Heart right ventricle (tissue), 16 donors: ENCODE measurements at places on chromosomes 13 and 19. TPM values are rescaled to one million over a fixed set of nuclear protein-coding genes. Genes with fewer than 3 reads are reported as not detected.

Gene FOXA3
- not detected for polyA plus RNA-seq

Gene CNFN
- 1.6 TPM for polyA plus RNA-seq

Gene ZNF568
- polyA plus RNA-seq, result 2.7 TPM

Gene MBOAT7
- polyA plus RNA-seq, result 7.7 TPM

DNA sequence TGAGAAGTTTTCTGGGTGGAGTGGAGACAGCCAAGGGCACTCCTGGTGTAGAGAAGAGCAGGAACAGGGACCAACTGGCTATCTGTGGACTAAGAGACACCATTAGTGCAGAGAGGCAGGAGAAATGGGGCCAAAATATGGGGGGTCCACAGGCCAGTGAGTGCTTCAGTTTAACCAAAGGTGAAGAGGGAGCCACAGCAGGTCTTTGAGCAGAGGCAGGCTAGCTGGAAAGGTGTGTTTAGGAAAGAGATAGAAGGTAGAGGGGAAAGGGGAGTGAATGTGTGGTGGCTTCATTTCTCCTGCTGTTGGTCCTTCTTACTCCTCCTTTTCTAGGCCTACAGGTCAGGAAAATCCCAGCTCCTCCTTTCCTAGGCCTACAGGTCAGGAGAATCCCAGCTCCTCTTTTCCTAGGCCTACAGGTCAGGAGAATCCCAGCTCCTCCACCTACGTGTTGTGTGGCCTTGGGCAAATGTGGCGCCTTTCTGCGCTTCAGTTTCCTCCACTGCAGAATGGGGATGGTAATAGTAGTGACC, 1.5 kb downstream of the TMEM238 start:
- DNase-seq, result no peak

- no peak for DNase-seq
Measured at GRCh38 chr13:94419304-94419924, 60.1 kb downstream of the DCT start.

DNA sequence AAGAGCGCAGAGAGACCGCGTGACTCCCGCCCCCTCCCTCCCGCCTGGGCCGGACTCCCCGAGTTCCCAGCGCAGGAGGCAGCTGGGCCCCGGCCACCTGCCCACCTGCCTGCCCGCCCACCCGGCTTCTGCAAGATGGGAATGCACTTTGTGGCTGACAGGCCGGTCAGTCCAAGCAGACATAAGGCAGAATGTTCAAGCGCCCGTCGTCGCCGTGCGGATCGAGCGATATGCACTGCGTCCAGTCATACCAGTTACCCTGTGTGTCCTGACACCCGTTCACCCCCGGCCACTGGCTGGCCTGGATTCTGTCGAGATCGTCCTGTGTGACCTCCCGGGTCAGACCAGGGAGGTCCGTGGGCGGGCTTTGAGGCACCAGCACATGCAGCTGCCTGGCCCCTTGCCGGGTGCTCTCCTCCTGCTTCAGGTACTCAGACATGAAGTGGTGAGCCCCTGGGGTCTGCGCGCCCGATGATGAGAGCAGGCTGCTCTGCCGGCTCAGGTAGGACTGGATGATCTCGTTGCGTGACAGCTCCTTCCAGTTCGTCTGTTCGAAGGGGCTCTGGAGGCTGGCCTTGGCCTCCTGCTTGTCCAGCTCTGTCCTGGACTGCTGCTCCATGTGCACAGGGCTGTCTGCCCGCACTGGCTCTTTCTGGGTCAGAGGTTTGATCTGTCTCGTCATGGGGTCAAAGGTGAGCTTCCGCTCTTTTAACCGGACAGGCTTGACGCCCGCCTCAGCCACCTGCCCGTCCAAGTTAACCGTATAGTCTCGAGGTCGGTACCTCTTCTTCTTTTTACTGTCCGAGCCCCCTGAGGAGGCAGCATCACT, 3.9 kb upstream of the SLC35E1 start:
- DNase-seq, result no peak

GRCh38 chr19:38247126-38247525, 9.0 kb downstream of the PPP1R14A start:
- DNase-seq, result no peak

DNA sequence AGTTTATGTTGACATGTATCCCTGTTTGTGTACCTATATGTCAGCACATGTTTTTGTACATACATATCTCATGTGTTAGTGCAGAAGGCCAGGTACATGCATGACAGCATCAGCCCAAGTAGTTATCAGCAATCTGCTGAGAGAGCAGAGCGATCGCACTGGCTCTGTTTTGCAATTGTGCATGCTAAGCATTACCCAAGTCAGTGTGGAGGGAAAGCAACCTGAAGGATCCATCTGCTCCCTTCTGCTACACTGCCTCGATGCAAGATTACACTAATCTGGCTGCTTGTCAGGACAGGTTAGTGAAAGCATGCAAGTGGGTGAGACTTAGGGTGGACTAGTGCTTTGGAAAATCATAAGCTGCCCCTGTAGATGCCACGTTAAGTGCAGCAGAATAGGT, 211.8 kb downstream of the PCCA start:
- DNase-seq, result no peak

DNA sequence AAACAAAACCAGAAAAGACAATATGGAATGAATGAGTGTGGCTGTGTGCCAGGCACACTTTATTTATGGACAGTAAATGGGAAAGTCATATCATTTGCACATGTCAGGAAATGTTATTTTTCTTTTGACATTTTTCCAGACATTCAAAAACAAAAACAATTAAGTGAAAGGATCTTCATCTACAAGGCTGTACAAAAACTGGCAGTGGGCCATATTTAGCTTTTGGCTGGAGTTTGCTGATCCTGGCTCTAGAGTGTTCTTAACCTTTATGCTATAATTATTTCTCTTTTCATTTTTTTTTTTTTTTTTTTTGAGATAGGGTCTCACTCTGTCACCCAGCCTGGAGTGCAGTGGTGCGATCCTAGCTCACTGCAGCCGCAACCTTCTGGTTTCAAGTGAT, 6.5 kb upstream of the TNFSF9 start:
- peak; percentile 33 for DNase-seq

DNA sequence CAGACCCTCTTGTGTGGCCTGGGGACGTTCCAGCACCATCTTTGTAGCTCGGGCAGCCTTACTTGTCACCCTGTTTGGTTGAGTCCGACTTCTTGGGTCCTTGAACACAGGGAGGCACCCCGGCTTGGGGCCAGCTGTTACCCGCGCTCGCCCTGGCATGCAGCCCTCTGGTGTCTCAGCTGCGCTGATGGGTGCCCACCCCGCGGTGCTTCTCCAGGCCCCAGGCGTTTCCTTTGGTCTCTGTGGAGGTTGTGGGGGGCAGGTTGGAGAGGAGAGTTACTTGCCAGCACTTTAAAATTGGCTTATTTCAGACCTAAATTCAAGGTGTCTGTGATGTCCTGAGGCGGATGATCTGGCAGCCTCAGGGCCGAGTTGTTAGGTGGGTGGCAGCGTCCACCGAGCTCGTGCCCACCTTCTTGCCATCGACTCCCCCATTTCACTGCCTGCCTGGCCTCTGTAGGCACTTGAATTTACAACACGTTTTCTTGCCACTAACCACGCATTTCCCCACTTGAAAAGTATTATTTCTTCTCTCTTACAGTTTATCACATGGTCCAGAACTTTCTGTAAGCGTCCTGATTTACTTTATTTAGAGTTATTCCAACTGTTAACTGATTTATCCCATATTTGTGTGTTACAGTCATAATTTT, 16.9 kb downstream of the UBAC2 start:
- no peak for DNase-seq
